ENCODE measurements at places on chromosomes 6 and 20. TPM values are rescaled to one million over a fixed set of nuclear protein-coding genes. Genes with fewer than 3 reads are reported as not detected.

DNA sequence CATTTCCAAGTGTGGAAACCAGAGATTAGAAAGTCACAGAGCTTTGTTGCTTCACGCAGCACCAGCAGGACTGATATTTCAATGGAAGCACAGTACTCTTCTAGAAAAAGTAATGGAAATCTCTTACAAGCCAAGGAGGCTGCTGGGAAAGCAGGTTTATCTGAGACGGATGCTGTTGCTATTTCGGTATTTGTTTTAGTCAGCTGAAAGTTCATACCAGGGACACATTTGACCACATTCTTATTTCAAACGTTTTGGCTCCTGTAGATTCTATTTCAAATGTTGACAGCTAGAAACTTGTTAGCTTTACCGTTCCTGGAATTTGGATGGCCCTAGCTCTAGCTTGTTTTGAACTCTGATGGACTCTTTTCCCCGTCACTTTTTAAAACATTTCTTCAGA, 3.7 kb upstream of the TMEM242 start:
- DNase-seq, result no peak

DNA sequence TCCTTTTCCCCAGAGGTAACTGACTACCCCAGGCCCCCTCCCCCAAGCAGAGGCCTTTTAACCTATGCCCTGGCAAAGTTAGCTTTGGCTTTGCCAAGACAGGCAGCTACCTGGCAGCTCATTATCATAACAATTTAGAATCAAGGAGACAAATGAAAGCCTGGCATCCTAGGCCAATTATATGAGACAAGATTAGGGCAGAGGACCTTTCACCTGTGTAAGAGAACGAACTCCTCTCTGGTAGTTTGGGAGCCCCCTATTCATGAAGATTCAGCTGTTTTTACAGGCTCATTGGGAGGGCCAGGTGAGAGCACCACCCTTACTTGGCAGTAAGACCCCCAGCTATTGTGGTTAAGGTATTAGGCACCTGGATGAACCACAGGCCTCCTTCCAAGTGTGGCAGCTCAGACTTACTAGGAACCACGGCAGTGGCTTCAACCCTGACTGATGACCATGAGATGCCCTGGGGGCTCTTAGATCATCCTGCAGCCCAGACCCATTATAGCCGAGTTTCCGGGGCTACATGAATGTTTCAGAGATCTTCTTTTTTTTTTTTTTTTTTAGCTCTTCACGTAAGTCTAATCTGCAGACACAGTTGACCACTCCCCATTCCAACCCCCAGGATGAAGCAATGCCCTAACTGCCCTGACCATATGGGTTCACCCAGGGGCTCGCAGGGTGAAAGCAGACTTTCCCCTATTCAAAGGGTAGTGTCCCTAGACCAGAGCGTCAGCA, 56.2 kb downstream of the RAB44 start:
- no peak for DNase-seq

DNA sequence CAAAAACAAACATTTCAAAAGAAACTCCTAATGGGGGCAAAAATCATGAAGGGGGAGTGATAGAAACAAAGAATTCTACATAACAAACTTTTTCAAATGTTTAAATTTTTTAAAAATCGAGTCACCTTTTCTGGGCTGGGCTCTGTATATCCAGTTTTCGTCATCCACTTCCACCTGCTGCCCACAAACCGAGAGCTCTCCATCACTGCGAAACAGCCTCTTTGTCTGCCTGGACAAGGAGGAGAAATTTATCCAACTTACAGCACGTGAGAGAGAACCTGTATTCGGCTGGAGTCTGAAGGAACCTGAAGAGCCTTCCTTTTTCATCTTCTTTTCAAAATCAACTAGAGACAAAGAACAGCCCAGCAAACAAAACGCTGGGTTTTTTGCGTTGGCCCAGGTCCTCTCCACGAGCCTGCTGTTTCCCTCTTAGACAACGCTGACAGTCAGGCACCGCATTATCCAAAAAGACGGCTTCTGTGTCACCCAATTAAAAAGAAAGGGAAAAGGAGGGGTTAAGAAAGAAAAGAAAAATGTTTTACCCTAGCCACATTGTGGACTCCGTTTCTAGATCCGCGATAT, 72.4 kb upstream of the NHSL1 start:
- DNase-seq, result peak; percentile 54

ACSS1 gene
- 18.4 TPM for polyA plus RNA-seq

PNLDC1 gene
- 0.16 TPM for polyA plus RNA-seq

TRIM10 gene
- polyA plus RNA-seq, result 0.31 TPM

SIRPD gene
- polyA plus RNA-seq, result not detected

MPIG6B gene
- polyA plus RNA-seq, result 0.63 TPM
